NCI-H1930 (cell line): ENCODE measurements at places on chromosomes 3 and 15.

- DNase-seq = no peak
Observed at GRCh38 chr3:78846718-78847117, 921.1 kb downstream of the ROBO1 start.

DNA sequence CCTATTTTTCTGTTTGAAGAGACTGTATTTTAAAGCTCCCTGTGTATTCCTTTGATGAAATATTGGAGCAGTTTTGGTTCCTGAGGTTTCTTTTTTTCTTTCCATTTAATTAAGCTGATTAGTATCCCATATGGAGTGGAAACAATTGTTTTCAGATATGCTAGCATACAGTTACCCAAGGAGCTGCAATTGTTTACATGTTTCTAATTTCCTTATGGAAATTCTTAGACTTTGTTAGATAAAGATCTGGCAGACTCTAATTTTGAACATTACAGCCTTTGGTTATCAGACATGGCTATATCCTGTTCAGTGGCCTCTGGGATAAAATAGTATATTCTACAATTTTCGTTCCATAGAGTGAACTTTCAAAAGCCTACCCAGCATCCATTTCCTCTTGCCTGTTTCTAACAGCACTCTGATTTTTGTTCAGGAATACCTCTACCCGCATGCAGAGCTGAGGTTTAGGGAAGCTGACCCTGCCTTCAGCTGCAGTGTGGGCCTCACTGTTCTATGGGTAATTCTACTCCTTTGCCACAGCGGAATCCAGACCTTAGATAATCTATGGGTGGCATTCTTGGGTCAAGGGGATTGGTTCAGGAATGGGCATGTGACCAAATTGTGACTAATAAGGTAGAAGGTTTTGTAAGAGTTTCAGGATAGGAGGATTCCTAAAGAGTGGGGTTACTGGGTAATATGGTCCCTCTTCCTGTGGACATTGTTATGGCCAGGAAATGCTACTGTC is 161.1 kb upstream of the ANKRD28 start:
- DNase-seq = no peak

DNA sequence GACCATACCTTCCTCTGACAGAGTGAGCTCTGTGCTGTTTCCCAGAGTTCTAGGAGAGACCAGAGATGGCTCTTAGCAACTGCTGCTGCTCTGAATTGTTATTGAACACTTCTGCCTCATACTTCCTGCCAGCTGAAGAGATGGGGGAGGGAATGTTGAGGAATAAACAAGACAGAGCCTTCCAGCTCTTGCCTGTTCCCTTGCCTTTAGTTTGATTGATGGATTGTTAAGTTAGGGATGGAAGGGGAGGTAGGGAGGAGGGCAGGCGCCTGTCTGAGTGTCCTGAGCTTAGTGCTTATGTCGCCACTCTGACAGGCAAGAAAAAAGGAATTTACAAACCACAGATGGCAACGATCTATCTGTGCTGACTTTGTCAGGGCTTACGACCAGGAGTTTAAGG is 42.8 kb downstream of the ZNF609 start:
- DNase-seq = no peak

- no peak for DNase-seq
Observed at GRCh38 chr15:80679804-80680175, 15.3 kb upstream of the ABHD17C start.

GRCh38 chr15:69468241-69469121 is 15.9 kb downstream of the RPLP1 start:
- peak; percentile 19 for DNase-seq

- no peak for DNase-seq
Observed at GRCh38 chr3:12194209-12194608, 35.5 kb upstream of the TIMP4 start.

- no peak for DNase-seq
Observed at GRCh38 chr15:67878712-67879206, 38.9 kb upstream of the RNU6-1 start.

GRCh38 chr3:13666781-13667709 is 118.1 kb downstream of the FBLN2 start:
- DNase-seq = no peak

DNA sequence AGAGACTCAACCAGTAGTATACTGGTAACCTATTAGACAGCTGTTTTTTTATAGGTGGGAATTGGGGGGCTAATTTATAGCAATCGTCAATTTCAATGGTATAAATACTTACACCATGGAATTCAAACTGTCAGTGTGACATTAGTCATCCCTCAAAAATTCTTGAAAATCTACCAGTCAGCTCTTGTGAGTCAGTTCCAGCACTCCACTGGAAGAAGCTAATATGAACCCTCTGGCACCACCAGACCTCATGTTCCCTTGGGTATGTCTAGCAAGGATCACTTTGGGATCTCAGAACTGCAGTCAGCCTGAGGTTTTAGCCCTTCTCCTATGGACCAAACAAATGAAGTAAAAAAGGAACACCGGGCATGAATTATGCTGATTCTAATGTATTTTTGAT is 11.8 kb upstream of the UACA start:
- DNase-seq = no peak

GRCh38 chr3:28349469-28350000 is 911 bp upstream of the AZI2 start:
- no peak for DNase-seq

DNA sequence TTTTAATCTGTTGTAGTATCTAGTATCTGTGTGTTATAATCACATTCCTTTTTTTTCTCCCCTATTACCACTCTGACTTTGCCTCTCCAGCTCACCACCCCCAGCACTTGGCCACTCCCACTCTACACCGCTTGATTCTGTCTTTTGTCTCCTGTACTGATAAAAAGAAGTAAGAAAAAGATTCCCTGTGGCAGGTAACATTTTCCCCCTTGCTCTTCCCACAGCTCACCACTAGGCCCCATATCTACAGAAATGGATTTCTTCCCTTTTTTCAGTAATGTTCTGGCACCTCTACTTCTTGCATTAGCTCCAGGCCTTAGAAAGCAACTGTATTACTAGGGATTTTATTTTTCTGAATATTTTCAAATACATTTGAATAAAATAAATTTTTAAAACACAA is 25.6 kb downstream of the KCNH8 start:
- DNase-seq = no peak

GRCh38 chr15:87477737-87478686 is 778.5 kb downstream of the NTRK3 start:
- DNase-seq = no peak

DNA sequence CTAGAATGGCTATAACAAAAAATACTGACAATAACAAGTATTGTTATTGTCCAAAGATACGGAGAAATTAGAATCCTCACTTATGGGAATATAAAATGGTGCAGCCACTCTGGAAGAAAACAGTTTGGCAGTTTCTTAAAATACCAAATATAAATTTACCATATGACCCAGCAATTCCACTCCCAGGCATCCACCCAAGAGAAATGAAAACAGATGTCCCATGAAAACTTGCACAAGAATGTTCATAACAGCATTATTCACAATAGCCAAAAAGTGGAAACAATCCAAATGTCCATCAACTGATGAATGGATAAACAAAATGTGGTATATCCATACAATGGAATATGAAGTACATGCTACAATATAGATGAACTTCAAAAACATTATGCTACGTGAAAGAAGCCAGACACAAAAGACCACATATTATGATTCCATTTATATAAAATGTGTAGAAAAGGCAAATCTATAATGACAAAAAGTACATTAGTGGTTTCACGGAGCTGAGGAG is 9.4 kb downstream of the AAGAB start:
- no peak for DNase-seq

- DNase-seq = no peak
Observed at GRCh38 chr3:146513386-146514051, 30.9 kb downstream of the PLSCR1 start.

DNA sequence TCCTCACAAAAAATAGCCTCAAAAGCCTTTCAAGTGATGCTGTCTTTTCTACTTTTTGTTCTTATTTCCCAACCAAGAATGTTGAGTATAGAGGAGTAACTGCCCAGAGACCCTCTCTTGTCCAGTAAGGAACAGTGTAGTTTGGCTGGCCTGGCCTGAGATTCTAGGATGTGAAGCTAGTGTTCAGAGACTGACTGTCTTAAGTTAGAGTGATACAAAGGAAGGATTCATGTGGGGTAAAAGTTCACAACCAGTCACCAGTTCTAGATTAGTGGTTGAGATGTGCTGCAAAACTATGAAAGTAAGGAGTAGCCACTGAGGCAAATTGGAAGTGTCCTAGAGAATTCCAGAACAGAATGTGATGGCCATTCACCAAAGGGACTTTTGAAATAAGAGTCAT is 49.1 kb downstream of the RSRC1 start:
- no peak for DNase-seq

DNA sequence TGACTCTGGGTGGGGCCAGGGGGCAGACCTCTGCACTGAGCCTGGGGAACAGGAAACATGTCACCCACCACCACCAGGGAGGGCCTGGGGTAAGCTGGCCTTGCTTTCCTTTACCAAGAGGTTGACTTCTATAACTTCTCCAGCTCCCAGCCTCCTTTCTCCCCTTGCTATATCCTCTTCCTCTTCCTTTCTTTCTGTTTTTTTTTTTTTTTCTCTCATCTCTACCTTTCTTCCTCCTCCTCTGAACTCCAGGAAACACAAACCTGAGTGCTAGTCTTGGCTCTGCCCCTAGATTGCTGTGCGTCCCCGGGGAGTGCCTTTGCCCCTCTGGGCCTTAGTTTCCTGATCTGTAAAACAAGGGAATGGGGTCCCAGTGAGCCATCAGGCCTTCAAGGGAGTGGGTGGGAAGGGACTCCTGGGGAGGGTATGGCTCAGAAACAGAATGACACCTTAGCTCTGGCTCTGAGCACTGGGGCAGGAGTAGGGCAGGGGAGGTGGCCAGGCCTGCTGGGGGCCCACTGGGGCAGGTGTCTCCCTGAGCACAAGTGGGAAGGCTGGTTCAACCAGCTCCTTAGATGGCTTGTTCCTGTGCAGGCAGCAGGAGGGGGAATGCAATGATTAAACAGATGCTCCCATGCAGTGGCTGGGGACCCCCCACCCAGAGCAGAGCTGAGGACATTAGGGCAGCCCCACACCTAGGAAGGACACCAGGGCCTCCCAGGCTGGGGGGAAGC is 4.3 kb downstream of the SNX33 start:
- no peak for DNase-seq

DNA sequence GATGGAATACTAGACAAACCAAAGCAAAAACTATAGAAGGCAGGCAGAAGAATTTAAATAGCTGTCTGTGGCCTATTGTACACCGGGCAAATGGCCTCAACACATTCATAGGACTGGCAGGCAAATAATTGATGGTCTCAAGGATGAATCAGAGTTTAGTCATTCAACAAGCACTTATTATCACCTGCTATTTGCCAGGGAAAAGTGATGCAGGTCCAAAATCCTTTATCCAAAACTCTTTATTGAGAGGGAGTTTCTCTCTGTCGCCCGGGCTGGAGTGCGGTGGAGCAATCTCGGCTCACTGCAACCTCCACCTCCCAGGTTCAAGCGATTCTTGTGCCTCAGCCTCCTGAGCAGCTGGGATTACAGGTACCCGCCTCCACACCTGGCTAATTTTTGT is 2.3 kb downstream of the EIF2AK4 start:
- no peak for DNase-seq

GRCh38 chr15:42594095-42594494 is 18.7 kb downstream of the STARD9 start:
- no peak for DNase-seq

- DNase-seq = no peak
Observed at GRCh38 chr3:4551794-4552442, 58.8 kb downstream of the ITPR1 start.
